Stimulated activated CD8-positive, alpha-beta memory T cell treated with anti-CD3 and anti-CD28 coated beads, Interleukin-2, amount 100 ng/mL, for 48 hours (primary cell): ENCODE measurements at places on chromosomes 1 and 21.

GRCh38 chr1:5444396-5444795 is 547.8 kb downstream of the NPHP4 start:
- DNase-seq: no peak

DNA sequence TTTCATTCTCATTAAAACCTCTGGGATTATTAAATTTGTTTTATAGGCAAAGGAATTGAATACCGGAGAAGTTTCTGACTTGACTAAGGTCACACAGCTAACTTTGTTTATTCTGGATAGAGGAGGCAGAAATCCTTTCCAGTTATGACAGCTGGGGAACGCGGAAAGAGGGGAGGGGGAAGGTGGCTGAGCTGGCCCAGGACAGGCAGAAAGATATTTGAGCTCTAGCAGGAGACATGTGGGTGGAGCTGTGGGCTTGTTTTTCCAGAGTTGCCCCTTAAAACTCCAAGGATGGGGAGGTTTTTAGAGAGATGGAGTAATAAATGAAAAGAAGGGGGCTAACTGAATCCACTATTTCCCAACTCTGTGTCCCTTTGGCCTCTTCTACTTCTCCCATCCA is 27.8 kb downstream of the FOXD2 start:
- no peak for DNase-seq

DNA sequence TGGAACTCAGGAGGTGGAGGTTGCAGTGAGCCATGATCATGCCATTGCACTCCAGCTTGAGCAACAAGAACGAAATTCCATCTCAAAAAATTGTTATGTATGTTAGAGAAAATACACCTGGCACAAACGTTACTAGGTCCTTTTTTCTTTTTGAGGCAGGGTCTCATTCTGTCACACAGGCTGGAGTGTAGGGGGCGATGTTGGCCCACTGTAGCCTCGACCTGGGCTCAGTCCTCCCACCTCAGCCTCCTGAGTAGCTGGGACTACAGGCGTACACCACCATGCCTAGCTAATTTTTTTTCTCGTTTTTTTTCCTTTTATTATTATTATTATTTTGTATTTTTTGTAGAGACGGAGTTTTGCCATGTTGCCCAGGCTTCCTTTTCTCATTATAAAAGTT is 4.4 kb downstream of the HAX1 start:
- DNase-seq: no peak

GRCh38 chr1:57860931-57861565 is 437.2 kb upstream of the DAB1 start:
- DNase-seq: no peak

- DNase-seq: no peak
Observed at GRCh38 chr1:119318466-119319309, 49.9 kb upstream of the HAO2 start.

DNA sequence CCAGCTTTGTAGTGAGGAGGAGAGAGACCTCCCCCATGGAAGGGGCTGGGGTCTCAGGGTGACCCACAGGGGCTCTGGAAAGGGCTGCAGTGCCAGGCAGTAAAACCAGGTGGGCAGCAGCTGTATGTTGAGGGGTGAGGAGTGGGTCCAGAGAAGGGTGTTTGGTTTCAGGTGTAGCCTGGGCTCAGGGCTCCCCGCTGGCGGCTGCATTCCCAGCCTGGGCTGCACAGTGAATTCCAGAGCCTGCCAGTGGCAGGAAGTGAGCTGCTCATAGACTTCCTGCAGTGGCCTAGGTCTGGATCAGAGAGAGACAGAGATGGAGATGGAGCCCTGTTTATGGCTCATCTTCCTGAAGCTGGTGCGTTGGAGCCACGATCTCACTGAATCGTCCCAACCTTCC is 356.4 kb downstream of the PTPRU start:
- DNase-seq: no peak

GRCh38 chr1:23872421-23872820 is 4.3 kb upstream of the FUCA1 start:
- no peak for DNase-seq

DNA sequence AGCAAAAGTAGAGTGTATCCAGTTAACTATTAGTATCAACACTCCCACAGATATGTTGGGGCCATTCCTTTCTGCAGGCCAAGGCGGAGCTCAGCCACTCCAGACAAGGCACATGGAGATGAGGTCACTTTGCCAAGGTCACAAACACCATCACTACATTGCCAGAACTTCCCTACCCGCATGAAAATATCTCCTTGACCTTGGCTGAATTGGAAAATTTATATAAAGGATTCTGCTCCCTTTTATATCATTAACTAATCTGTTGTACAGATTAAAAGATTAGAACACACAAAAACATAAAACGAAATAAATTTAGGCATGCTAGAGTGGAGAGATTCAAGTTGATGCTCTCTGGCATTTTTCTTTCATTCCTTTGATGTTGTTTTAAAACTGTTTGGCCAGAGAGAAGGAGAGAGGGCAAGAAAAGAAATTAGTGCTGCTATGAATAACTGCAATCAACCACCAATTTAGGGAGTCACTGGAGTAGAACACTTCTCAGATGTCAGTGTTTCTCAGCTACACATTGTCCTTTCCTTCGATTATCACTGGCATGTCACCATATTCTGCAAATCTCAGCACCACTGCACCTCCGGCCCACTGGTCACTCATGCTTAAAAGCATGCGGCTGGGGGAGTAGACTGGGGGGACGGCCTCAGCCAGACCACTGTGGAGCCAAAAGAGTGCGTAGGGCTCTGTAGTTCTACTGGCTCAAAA is 78.7 kb upstream of the ATP1B1 start:
- DNase-seq: no peak

DNA sequence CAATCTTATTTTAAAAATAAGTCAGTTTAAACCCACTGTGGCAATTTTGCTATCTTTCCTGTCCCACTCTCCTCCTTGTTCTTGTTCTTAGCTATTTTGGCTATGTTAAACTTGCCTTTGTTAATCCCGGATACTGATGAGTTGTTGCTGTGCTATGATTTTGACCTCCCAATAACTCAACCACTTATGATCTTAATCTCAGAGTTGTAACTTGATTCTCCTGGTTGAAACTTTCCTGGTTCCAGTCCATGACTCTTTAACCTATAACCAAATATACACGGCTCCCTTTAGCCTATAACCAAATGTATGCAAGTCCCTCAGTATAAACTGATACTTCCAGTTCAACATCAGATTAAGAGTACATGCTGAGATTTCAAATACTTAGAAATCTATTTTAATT is 15.6 kb upstream of the ACADM start:
- no peak for DNase-seq

DNA sequence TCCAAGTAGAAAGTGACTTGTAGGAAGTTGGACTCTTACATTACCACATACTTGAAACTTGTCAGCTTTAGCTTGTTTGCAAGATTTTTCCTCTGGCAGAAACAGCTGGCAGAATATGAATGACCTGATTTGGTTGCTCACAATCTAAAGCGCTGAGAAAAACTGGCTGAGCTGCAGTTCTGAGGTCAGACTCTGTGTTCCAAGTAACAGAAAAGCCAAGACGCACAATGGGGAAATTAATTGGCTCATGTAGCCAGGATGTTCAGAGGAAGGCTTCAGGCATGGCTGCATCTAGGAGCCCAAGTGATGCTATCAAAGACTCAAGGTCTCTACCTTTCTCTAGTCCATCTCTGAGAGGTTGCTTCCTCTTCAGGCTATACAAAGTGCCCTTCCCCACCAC is 27.0 kb downstream of the ALPL start:
- no peak for DNase-seq

DNA sequence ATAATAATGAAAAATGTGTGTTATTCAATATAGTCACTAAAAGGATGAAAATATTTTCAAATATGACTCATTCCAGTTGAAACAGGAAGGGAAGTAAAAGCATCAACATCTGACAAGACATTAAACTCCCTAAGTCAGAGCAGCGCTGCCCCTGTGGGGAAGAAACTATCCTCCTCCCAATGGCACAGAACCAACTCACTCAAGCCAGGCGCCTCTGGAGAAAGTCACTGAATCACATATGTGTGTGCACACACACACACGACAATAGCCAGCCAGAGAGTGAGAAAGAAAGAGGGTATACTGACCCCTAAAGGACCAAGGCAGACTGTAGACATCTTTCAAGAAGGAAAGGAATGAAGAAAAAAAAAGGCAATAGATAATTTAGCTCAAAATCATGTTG is 126.9 kb downstream of the SETD4 start:
- DNase-seq: no peak

GRCh38 chr1:110872366-110872744 is 593 bp upstream of the CD53 start:
- DNase-seq: no peak

DNA sequence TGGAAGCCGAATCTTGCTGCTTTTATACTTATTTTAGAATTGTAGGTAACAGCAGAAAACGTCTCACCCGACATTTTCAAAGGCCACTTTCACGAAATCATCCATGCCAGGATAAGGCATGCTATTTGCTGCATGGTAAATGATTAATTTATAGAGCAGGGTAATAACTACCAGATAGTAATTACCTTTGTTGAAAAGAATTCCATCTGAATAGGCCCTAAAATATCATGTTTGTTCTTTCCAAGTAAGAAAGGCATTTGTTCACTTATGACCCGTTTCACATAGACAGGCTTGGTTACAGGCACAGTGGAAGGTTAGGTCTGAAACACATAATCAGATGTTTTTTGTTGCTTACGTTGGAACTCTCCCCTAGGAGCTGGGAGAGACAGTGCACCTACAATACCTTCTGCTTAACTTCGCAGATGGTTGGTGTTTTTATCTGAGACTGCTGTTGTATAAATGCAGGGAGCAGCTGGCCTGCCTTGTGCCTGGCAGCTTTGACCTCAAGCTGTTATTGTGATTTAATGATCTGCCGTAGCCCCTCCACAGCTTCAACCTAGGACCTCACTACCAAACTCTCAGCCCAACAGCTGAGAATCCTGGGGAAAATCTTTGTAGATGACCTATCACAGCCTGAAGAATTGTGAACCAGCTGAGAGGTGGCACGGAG is 1.6 kb downstream of the SLC44A3 start:
- DNase-seq: no peak

DNA sequence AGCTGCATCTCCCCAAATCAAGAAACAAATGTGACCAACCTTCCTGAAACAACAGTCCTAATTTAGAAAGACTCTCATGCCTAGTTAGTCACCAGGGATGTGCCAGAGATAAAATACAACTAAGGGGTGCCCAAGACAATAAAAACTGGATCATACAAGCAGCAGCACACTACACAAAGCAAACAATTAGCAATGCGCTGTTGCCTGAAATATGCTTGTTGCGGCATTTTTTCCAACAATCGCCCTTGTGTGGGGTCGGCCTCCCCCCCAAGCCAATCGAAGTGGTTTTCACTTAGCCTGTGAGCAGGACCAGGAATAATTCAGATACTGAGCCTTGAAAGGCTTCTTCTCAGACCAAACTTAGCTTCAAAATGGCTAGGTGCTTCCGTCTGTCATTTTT is 1.4 kb upstream of the STMN1 start:
- no peak for DNase-seq

- no peak for DNase-seq
Observed at GRCh38 chr1:201404722-201405483, 5.8 kb upstream of the LAD1 start.

DNA sequence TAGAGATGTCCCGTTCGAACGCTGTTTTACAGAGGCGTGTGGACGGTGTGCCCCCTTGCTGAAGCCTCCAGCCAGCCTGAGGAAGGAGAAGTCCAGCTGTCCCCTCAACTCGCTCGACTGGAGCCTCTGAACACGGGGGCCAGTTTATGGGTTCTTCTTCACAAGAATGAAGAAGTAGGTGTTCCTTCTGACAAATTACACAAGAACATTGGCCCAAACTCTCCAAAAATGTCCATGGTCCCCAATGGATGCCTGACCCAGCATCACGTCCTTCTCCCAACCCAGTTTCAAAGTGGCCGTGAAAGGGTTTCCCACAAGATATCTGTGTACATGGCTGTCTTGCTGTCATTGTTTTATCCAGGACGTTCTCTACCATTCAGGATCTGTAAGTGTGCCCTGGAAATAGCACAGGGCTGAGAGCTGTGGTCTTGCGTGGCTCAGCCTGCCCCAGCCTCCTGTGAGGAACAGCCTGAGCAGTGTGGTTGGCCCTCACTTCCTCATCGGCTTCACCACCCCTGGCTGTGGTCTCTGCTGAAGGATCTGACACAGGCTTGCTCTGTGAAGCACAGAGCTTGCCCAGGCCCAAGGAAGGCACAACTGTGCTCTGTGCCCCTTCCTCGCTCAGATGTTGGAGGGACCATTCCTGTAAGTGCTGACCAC is 1.0 kb upstream of the S100B start:
- peak; percentile 10 for DNase-seq

- DNase-seq: no peak
Observed at GRCh38 chr1:118958937-118959631, 29.1 kb downstream of the TBX15 start.

DNA sequence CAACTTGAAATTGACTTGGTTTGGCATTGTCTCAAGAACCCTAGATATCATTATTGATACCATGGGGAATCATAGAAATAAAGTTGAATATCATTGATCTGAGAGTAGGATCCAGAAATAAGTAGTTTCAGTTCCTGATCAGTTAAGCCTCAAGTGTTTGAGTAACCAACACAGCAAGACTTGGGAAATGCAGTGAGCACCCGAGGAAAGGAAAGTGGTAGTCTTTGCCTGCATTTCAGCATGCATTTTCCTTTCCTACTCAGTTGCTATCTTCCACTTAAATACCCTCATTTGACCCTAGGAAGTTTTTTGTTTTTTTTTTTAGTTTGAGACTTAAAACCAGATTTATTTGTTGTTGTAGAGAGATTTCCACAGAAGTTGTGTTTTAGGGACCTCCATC is 18.9 kb downstream of the CLEC20A start:
- no peak for DNase-seq

DNA sequence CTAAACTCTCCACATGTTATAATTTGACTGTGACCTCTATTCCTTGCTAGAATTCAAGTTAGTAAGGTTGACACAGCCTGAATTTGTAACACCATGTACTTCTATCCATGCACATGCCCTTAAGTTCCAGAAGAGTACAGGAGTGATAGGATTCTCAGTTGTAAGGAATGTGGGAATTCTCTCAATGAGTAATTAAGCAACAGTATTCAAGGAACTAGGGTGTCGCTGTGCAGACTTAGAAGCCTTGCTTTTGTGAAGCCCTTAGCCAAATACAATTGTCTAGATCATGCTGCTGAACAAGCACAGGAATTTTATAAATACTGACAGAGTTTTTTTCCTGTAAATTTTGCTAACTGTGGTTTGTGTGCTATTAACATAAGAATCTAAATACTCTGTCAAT is 276.3 kb upstream of the PTBP2 start:
- DNase-seq: no peak

DNA sequence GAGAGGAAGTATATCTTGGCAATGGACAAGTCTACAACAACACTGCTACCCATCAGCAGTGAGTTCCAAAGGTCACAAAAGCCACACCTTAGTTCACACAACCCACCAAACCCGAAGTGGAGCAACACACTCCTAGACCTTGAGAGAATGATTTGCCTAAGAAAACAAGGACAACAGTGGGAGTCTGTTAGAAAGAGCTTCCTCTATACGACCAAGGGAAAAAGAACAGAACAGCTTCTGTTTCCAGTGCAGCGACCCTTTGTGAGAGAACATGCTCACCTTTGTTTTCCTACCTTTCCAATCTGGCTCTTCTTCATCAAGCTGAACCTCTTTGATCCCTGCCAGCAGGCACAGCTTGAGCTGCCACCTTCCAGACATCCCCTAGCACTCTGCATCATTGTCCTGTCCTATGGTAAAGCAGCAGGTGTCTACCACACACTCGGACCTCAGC is 56.7 kb upstream of the PALMD start:
- DNase-seq: no peak

- no peak for DNase-seq
Observed at GRCh38 chr1:53530550-53530949, 71.4 kb downstream of the DMRTB1 start.

- DNase-seq: no peak
Observed at GRCh38 chr1:235073968-235074522, 54.6 kb downstream of the TOMM20 start.

- no peak for DNase-seq
Observed at GRCh38 chr1:166159656-166160055, 7.1 kb downstream of the FAM78B start.
